ENCODE measurements at places on chromosomes 11 and 22. TPM values are rescaled to one million over a fixed set of nuclear protein-coding genes. Genes with fewer than 3 reads are reported as not detected.

The FBXO7 gene
- 136 TPM for total RNA-seq

The PACSIN3 gene
- total RNA-seq: 35.9 TPM

The TMA7B gene
- not detected for total RNA-seq

The GRAMD1B gene
- total RNA-seq: 4.2 TPM

The HNRNPUL2 gene
- total RNA-seq: 4.8 TPM

The PGAP2 gene
- 26.6 TPM for total RNA-seq
